ENCODE measurements at places on chromosomes 5 and 9.

GRCh38 chr9:129402371-129402739, 218.5 kb downstream of the C9orf50 start:
- DNase-seq: no peak

GRCh38 chr9:76153902-76154629, 240.2 kb downstream of the RFK start:
- no peak for DNase-seq

- DNase-seq: no peak
Measured at GRCh38 chr5:31630931-31631330, 8.0 kb upstream of the PDZD2 start.

DNA sequence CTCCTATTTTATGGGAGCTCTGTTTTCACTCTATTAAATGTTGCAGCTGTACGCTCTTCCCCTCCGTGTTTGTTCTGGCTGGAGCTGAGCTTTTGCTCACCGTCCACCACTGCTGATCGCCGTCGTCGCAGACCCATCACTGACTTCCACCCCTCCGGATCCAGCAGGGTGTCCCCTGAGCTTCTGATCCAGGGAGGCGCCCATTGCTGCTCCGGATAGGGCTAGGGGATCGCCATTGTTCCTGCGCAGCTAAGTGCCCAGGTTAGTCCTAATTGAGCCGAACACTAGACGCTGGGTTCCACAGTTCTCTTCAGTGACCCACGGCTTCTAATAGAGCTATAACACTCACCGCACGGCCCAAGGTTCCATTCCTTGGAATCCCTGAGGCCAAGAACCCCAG, 96.2 kb upstream of the PRDM9 start:
- DNase-seq: no peak

All from activated B cell treated with CpG ODN at 0.5 μM for 24 hours (primary cell).